ENCODE measurements at places on chromosomes 4 and X.

DNA sequence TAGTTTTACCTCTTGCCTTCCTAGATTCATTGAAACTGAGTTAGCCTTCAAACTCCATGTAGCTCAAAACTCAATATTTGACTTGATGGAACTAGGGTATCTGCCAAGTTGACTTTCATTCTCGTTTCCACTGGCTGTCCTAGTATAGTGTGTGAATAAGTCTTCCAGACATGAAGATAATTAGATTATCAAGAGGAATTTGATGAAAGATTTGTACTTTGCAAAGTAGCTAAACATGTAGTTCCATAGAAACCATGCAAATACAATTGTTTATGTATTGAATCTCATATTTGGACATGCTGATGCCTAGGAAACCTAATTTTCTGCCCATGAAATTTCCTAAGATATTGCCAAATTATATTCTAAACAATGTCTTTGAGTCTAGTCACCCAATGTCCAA, 297.5 kb downstream of the ARHGAP24 start:
- no peak for DNase-seq

GRCh38 chr4:187576751-187577150, 418.8 kb upstream of the ZFP42 start:
- DNase-seq: no peak

GRCh38 chr4:1329408-1330371, 17.3 kb upstream of the UVSSA start:
- no peak for DNase-seq

- no peak for DNase-seq
These were observed 60.8 kb downstream of the SPCS3 start for GRCh38 chr4:176380352-176381157.

DNA sequence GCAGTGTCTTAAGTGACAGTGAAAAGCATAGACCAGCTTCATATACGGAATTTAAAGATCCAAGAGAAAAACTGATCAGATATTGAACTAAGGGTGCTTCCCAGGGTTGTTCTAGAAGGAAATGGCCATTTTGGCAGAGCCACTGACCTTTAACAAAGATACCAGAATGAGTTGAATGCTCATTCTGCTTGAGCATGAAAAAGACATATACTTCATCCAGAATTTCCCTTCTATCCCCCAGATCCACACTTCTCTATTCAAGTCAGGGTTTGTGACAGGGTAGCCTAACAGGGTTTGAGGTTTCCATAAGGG, 45.6 kb upstream of the FAM9C start:
- no peak for DNase-seq

GRCh38 chr4:7768736-7769135, 170.9 kb downstream of the AFAP1 start:
- no peak for DNase-seq
